ENCODE measurements at places on chromosomes 4 and X.

DNA sequence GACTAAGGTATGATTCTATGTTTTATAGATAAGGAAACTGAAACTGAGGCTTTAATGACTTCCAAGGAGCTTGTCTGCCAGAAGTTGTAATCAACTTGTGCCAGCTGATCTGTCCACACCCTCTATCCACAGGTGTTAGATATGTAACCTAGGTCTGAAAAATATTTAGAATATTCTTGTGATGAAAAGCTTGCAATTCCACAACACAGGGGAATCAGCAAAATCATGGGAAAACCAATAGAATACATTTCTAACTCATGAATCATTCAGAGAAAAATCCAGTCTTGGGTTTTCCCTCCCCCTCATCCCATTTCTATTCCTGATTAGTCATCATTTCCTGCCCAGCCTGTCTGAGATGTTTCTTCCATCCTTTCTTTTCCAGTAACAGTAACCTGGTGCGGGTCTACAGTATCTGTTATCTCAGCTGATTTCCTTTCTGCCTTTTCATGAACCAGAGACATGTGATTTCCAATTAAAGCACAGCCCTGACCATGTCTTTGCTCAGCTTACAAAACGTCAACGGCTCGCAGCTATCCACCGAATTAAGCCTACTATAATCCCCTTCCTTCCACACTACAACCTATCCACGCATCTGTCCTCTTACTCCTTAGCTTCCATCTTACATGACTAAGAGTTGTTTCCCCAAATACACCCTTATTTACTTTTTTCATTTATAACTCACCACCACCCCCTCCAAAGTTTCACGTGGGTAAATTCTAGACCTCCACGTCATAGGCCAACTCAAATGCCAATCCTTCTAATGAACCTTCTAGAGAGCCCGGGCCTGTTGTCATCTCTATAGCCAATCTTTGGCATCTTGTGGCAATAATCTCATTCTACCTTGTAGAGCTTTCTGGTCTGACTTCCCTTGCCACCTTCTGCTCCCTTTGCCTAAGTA is 961 bp upstream of the NOCT start:
- no peak for DNase-seq

GRCh38 chr4:75229806-75230570 is 284.2 kb downstream of the RCHY1 start:
- peak; percentile 10 for DNase-seq

DNA sequence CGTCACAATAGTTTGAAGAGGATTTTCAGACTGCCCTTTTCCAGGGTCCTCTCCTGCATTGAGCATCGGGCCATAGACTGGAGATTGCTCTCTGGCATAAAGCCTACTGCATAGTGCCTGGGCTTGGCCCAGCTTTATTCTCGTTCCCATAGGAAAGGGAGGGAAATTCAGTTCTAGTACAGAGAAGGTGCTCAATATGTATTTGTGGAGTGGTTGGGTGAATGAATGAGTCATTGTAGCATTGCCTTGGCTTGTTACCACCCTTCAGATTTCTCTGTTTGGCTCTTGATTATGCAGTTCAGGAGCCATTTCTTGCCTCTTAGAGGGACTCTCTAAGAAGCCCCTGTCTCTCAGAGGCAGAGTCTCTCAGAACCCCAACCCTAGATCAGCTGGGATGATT is 2.6 kb downstream of the TMEM35A start:
- no peak for DNase-seq

- no peak for DNase-seq
Measured at GRCh38 chrX:150227873-150228410, 135.2 kb upstream of the MAMLD1 start.

- DNase-seq: no peak
Measured at GRCh38 chr4:2042204-2042946, 16.8 kb upstream of the NAT8L start.

GRCh38 chrX:106951230-106951629 is 31.0 kb downstream of the CLDN2 start:
- DNase-seq: no peak

- no peak for DNase-seq
Measured at GRCh38 chr4:128560754-128561495, 248.6 kb upstream of the JADE1 start.

- no peak for DNase-seq
Measured at GRCh38 chr4:154464654-154465053, 26.9 kb downstream of the DCHS2 start.

DNA sequence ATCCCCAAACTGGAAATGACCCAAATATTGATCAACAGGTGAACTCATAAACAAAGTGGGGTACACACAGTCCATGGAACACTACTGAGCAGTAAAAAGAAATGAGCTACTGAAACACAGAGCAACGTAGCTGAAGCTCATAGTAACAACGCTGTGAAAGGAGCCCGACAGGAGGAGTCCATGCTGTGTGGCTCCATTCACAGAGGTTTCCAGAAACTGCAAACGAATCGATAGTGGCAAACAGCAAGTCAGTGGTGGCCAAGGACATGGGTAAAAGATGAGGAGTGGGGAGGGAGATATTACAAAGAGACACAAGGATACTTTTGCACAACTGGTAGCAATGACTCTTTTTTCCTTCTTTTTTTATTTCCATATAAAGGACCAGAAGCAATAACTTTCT is 90.4 kb downstream of the HAUS3 start:
- DNase-seq: no peak

GRCh38 chrX:85288992-85289723 is 45.4 kb downstream of the ZNF711 start:
- DNase-seq: no peak

DNA sequence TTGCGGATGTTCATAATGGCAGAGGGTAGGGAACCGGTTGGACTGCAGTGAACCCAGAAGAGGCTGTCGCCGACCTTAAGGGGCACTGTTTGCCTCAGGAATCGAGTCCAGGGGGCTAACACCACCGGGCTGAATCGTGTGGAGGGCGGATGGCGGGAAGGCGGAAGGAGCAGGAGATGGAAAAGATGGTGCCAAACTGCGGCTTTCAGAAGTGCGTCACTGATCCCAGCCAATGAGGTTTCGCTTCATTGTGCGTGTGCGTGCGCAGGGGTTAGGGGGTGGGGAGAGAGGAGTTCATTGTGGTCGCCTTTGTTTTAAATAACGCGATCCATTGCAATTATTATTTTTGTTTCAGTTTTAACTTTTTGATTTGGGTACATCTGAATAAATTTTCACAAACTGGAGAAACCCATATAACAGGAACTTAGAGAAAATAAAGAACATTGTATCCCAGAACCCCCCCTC is at the start of gene NAA11:
Gene NAA11 (minus strand): TSS at position 198 of the 465 bp plus-strand sequence. CDS start 184 bp downstream, at position 14.
- no peak for DNase-seq

- no peak for DNase-seq
Measured at GRCh38 chr4:145047151-145047550, 50.8 kb downstream of the ANAPC10 start.

- DNase-seq: no peak
Measured at GRCh38 chrX:150018931-150019361, 80.7 kb upstream of the EOLA2 start.

DNA sequence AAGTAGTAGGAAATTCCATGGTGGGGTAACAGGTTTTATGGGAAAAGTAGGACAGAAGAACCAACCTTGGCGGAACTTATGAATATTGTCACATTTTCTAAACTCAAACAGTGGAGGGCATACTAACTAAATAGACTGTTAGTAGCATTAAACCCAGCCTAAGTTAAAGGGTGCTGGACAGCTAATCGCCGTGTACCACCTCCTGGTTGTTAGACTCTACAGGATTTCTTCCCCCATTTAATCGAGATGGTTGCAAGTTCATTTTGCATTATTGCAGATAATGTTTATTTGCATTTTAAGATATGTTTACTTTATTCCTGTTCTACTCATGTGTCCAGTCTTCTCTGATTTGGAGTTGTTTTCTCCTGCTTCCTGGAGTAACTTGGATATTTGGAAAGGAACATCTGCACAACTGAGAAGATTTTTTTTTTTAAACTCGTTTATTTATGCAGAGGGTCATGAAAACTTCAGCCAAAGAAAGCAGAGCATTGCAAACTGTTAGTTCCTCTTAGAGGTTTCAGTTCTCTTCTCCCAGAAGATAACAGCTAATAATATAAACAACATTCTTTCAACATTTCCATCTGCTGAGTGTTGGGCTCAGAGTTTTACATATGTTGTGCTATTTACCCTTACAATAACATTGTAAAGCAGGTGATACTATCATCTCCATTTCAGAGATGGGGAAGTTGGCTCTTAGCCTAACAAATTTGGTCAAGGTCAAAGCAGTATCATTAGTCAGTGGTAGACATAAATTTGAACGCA is 51.5 kb upstream of the TBC1D9 start:
- DNase-seq: peak; percentile 51

DNA sequence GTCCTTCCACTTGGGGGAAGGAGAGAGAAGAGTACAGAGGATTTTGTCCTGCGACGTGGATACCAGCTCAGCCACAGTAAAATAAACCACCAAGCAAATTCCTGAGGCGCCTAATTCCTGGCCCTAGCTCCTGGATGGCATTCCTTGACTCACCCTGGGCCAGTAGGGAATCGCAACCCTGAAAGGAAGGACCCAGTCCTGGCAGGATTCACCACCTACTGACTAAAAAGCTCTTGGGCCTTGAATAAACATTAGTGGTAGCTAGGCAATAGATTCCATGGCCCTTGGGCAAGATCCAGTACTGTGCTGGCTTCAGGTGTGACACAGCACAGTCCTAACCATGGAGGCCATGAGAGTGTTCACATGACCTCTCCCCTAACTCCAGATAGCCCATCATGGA is 45.6 kb downstream of the GABRA3 start:
- DNase-seq: no peak

- no peak for DNase-seq
Measured at GRCh38 chr4:39472396-39472795, 13.5 kb downstream of the LIAS start.

DNA sequence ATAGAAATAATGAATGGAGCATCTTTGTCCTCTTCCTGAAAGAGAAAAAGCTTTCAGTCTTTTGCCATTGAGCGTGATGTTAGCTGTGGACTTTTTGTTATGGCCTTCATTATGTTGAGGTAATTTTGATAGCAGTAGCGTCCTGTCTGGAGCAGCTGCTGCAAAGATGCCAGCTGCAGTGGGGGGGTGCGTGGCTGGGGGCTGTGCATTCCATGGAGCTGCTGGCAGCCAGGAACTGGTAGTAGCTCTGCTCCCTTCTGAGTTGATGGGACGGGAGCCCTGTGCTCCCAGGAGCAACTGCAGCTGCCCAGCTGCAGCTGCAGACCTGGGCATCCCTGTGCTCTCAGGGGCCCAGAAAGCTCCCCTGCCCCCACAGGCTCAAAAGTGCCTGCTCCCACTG is 50.4 kb downstream of the CCDC160 start:
- DNase-seq: no peak

DNA sequence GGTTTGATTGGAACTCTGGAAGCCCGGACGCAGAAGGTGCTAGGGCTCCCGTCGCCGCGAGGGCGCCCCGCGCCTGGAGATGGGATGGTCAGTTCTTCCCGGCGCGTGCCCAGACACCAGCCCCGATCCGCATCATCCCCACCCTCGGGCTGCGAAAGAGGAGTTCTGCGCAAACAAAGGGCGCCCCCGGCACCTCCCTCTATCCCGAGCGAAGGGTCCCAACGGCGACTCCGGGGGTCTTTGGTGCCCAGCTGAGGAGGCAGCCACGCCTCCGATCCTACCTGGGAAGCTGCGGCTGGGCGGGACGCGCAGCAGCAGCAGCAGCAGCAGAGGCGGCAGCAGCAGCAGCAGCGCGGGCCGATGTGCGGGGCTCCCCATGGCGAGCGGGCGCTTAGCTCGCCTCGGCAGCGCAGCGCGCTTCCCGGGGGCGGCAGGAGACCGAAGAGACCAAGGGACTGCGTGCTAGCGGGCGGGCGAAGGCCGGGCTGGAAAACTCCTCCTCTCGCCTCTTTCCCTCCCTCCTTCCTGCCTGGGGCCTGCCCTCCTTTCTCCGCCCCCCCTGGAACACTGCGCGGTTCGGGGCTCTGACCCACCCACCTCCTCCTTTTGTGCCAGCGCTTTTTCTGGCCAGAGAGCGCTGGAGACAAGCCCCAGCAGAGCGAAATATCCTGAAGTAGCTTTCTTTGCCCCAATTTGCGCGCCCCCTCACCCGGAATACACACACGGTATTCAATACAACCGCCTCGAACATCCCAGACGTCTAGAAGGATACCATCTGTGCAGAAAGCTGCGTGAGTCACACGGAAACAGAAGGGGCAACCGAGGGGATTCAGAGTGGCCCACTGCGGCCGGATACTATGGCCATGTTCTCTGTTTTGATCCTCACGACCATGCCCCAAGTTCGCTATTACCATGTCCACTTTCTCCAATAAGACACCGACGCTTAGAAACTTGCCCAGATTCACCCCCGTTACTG is at the start of gene SRPX:
Gene SRPX (minus strand): TSS at position 457 of the 976 bp plus-strand sequence. CDS start 79 bp downstream, at position 378.
- no peak for DNase-seq

GRCh38 chr4:78749972-78750727 is 26.0 kb upstream of the BMP2K start:
- no peak for DNase-seq

GRCh38 chr4:46445710-46446314 is 55.9 kb upstream of the GABRA2 start:
- DNase-seq: no peak

DNA sequence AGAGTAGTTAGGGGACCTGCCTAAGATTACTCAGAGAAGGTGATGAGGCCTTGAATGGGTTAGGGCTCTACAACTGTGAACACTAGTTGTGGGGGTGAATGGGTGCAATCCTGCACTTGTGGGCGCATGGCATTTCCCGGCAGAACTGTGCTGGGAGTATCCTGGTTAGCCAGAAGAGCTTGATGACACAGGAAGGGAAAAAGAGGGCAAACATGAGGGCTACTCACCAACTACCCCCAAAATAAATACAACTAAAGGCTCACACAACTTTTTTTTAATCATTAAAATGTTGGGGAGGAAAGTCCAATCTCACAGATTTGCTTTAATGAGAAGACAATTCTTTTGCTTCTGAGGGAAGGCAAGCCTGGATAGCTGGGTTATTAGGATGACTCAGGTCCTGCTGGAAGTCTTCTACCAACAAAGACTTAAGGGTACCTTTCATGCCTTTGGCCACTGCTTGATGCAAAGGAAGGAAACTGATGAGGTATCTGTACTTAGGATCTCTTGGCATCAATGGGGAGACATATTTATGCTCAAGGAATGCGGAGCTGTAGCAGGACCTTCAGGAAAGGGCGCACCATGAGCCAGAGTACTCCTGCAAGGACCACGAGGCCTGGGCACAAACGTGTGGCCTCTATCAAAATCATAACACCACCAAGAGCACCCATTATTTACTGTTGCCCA is 2.6 kb downstream of the PHKA2 start:
- DNase-seq: no peak

DNA sequence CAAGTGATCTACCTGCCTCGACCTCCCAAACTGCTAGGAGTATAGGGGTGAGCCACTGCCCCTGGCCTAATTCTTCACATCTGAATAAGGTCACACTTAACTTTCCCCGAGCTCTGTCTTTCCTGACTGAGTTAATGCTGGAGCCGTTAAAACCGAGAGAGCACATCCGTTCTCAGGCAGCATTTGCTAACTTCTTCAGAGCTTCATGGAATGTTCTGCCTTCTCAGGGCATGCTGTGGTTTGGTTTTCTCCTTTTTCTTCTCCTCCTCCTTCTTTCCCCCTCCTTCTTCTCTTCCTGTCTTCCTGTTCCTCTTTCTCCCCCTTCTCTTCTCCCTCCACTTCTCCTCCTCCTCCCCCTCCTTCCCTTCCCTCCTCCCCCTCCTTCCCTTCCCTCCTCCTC is 119.9 kb downstream of the ASMT start:
- no peak for DNase-seq

- no peak for DNase-seq
Measured at GRCh38 chr4:8595237-8596087, 2.9 kb downstream of the CPZ start.

GRCh38 chr4:73976217-73976616 is 5.6 kb downstream of the PF4 start:
- no peak for DNase-seq

Measured in left kidney (tissue), 8 donors.